ENCODE measurements at places on chromosomes 1 and 21.

- DNase-seq, result peak; percentile 29
Observed at GRCh38 chr1:195744256-195744655, 864.0 kb downstream of the KCNT2 start.

DNA sequence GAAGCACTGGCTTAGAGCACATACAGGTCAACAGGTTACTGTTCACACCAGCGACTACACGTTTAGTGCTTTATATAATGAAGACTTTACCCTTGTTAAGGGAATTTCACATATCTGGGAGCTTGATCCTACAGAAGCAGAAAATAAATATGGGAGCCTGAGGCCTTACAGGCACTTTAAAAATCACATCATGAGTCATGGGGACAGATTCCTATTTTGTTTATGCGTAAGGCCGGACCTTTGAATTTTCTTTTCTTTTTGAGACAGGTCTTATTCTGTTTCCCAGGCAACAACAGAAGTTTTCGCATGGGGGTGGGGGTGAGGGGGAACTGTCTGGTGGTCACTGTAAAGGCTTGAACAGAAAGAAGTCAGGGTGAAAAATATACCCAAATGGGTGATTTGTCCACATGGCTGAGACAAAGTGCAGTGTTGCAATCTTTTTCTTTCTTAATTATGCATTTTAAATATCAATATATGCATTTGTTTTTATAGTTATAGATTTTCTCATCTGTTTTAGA is 276.7 kb downstream of the KCNH1 start:
- peak; percentile 50 for DNase-seq

GRCh38 chr1:225990705-225991464 is 8.3 kb downstream of the SDE2 start:
- no peak for DNase-seq

DNA sequence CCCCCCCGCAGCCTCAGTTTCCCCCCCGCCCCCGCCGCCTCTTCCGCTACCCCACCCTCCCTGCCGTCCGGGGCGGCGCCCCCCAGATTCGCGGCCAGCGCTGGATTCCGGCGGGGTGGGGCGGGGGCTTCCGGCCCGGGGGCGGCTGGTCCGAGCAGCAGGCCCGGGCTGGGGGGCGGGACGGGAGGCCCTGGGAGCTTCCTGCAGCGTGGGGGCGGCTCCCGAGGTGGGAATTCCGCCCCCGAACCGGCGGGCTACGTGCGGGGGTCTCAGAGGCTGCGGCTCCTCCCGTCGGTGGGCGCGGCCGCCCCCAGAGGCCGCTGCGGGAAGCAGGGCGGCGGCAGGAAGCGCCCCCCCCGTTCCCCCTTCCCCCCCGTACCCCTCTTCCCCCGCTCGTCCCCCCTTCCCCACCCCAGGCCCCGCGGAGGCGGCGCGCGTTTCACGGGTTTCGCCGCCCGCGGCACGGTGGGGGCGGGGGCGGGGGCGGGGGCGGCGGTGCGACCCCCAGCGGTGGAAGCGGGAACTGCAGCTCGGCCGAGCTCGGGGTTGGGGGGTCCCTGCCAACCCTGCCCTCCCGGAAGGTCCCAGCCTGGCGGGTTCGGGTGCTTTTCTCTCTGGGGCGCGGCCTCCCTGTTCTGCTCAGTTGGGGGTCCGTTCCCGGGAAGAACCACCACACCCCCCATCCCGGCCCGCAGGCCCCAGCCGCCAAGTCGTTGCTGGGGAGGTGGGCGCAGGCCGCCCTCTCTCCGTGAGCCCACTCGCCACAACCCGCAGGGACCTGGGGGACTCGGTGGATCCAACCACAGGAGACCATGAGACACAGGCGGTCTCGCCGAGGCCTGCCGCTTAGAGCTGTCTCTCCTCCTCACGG is 76.3 kb downstream of the MORN1 start:
- DNase-seq, result peak; percentile 39

DNA sequence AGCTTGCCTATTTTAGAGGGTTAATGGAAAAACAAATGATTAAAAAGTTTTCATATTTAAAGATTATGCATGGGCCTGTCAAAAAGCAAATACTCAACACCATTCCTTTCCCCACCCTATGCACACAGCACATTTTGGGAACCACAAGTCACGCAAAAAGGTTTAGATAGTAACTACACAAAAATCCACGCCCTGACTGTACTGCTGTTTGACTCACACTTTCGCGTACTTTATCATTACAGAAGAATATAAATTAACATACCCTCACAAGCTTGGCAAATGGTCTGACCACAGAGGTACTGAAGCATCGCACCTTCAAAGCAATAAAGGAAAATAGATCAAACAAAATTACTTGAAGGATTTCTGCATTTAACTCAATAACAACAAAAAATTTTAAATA is 1.4 kb downstream of the ATP5PO start:
- DNase-seq, result no peak

- DNase-seq, result no peak
Observed at GRCh38 chr1:108961198-108961597, 2.1 kb downstream of the CLCC1 start.

Data from M059J (cell line).